ENCODE measurements at places on chromosomes 2 and 18.

GRCh38 chr2:219453671-219454590 is 19.3 kb downstream of the SPEG start:
- peak; percentile 94 for DNase-seq

GRCh38 chr2:186972281-186972970 is 123.5 kb upstream of the ZSWIM2 start:
- DNase-seq, result no peak

DNA sequence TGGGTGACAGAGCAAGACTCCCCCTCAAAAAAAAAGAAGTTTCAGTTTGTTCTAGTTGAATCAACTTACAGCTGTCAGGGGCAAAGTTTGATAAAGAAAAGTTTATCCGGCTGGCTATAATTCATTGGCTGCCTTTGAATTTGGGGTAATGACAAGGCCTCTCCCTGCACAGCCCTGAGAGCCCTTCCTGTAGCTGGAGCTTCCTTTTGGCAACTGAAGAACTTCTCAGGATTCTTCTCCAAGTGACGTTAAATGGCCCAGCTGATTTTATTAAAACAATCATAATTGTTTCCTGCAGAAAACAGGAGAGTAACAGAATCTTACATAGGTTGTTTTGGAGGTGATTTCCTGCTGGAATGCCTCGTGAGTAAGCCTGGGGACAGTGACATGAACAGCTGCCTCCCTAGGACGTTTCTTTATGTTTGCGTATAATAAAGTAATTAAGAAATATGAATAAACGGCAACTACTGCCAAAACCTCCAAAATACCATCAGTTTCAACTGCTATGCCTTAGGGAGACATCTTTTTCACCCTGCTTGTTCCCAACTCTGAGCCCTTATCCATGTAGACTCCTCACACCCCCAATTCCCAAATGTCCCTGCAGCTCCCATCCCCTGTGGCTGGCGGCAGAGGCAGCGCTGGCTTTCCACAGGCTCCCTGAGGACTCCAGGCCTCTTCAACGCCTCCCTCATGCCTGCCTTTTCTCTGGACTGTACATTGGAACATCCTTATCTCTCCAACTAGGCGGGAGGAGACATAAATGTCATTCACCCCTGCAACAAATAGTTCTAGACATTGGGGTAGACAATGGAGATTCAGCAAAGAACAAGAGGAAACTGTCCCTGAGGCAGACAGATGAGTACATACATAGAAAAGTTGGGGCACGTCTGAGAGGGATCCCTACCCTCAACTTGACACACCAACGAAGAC is 59.2 kb upstream of the FZD7 start:
- no peak for DNase-seq

DNA sequence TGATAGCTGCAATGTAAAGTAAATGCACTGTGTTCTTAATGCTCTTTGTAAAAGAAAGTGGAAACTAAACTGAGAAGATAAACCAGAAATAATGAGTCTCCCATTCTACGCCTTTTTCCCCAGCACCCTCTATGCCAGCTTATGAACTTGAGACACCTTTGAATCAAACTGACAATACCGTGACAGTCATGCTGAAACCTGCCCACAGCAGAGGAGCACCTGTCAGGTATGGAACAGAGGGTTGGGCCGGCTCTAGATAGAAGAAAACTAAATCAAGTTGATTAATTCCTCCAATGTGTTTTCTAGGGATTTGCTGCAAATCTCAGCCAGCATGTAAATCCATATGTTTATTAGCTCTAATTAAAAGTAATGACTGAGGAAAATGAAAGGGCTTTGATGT is 520.6 kb upstream of the RAB12 start:
- no peak for DNase-seq

DNA sequence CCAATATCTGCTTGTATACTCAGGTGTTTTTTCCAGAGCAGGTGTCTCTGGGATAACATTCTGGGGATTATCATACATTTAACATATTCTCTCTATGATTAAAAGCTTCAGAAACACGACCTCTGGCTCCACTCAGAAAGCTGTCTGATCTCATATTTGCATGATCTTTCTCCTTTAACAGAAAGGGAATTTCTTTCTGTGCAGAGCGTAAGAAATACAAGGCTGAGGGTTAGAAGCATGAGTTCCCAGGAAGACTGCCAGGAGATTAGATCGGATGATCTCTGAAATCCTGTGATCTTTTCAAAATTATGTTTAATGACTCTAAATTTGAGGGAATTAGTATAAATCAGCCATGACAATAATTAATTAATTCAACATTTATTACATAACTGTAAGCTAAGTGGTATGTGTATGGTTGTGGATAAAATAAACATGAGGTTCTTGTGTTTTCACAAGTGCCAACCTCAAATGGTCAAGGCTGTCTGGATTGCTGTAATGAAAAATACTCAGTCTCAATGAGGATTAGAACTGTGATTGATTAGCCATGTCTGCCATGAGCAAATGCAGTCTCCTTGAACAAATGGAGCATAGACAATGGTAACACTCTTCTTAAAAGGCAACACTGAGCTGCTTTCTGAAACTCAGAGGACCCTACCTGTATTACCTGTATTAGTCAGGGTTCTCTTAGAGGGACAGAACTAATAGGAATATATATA is 304.9 kb downstream of the STK39 start:
- no peak for DNase-seq

GRCh38 chr18:30970196-30970816 is 72.2 kb downstream of the DSC3 start:
- DNase-seq, result peak; percentile 1

GRCh38 chr18:44098551-44099098 is 582.1 kb upstream of the SETBP1 start:
- DNase-seq, result peak; percentile 41

- no peak for DNase-seq
Measured at GRCh38 chr2:17544256-17544655, 3.8 kb downstream of the VSNL1 start.

DNA sequence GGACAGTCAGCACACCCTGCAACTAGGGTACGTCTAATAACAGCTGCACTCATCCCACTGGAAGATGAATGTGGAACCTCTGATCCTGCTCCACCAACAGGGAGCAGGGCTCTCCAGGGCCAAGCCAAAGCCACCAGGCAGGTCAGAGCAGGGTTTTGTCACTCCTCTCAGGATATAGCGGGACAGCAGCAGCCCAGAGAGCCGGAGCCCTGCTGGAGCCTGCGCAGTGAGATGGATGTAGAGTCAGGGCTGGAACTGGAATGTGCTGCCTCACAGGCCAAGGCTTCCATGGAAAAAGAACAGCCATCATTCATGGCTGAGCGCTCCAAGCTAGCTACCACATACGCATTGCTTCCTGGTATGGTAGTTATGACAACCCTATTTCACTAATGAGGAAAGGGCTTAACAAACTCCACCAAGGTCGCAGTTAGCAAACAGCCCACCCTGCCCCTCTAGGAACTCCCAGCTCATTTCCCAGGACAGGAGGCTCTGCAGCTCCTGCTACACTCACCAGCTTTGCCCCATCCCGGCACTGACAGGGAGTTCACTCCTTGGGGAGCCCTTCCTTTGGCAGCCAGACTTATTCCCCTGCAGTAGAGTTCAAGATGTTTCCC is 85.2 kb downstream of the HS1BP3 start:
- no peak for DNase-seq

DNA sequence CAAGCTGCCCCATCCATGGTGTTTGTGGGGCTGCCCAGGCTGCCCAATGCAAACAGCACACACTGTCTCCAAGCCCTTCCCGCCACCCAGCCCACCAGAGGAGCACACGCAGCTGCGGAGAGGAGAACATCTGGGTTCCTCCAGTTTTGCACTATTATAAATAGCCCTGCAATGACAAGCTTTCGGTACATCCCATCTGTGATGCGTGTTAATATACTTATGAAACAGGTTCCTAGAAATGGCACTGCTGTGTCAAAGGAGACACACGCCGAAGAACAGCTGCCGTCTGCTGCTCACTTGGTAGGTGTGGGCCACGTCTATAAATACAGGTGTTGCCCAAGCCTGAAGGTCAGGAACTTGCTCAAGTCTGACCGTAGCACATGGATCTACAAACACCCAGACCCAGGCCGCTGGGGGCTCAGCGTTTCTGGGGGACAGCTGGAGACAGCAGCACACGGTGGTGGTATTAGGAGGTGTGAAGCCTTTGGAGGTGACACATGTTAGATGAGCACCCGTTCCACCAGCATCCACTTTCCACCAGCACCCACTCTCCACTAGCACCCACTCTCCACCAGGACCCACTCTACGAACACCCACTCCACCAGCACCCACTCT is 34.3 kb downstream of the PXDN start:
- DNase-seq, result no peak

- no peak for DNase-seq
Measured at GRCh38 chr18:58038063-58038462, 6.0 kb upstream of the NEDD4L start.

- no peak for DNase-seq
Measured at GRCh38 chr2:20509301-20509769, 62.5 kb downstream of the RHOB start.

- peak; percentile 26 for DNase-seq
Measured at GRCh38 chr2:49241501-49241900, 87.2 kb upstream of the FSHR start.

GRCh38 chr2:226971770-226972169 is 135.9 kb downstream of the RHBDD1 start:
- DNase-seq, result no peak

- DNase-seq, result no peak
Measured at GRCh38 chr2:29228947-29229346, 113.7 kb downstream of the CLIP4 start.

DNA sequence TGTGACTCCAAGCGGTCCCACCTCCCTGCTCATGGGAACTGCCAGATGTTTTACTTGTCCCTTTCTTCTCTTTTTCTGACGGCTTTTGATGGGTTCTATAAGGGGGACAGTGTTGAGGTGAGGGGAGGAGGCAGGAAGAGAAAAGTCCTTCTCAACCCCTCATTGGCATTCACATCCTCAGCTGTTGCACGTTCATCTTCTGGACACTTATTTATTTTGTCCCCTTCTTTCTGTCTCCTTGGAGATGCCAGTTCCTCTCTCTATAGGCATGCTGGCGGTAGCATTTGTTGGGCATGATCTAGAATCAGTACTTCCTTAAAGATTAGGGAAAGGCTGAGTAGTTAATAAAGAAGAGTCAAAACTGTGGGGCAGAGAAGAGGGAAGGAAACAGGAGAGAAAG is 99.0 kb upstream of the KLHL14 start:
- DNase-seq, result no peak

DNA sequence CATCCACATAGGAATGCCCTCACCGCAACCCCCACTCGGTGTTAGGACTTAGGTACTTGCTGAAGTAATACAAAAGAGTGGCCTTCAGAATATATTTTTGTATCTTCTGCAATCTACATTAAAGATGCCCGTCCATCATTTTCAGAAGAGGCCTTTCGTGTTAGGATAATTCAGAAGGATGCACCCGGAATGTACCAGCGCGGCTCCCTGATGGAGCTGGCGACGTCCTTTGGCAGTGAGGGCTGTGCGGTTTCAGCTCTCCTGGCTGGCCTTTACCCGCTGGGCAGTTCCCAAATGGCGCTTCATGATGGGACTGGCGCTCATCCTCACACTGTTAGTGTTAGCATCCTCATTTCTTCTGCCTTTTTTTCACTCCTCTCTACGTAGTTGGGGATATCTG is 15.3 kb downstream of the TWIST2 start:
- DNase-seq, result peak; percentile 61

DNA sequence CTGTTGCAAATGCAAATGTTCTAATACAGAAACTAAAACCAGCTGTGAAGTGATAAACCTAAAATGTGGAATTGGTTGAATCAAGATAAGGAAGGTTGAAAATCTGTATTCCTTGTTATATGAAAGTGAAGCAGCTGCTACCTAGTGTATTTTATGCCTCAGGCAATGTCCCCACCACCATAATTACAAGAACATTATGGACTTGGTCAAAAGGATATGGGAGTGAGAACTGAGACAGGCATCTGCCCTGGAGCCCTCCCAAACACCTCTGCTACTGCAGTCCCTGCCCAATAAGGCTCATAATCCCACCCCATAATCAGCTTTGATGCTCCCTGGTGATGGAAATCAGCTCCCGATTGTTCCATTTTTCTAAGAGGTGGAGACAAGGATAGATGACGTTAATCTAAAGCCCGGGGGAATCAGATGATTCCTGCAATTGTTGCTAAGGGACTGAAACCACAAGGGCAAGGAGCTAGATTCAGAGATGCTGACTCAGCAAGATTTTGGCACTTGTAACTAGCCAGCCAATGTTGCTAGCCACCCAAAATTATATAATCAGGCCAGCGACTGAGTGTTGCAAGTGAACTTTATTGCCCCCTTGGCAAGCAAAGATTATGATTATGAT is 69.5 kb downstream of the EVA1A start:
- DNase-seq, result no peak

Data from EL (cell line).